ENCODE measurements at places on chromosomes 4 and X.

- DNase-seq: no peak
These were observed 399.6 kb upstream of the NDST3 start for GRCh38 chr4:117634716-117635115.

DNA sequence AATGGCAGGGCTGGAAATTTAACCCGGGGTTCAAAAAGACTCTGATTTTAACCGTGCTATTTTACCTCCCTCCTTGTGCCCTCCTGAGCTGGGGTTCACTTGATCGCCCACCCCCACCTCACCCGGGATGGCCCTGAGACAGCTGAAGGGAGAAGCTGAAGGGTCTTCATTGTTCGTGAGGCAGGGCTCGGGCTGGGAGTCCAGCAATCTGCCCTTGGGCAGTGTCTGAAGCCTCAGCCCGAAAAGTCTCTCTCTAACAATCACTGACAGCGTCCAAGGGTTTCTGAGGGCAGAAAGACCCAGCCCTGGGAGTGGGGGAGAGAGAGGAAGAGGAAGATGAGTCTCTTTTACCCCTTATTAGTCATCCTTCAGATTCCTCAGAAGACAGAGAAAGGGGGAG lies 39.4 kb upstream of the PHOX2B start:
- no peak for DNase-seq

DNA sequence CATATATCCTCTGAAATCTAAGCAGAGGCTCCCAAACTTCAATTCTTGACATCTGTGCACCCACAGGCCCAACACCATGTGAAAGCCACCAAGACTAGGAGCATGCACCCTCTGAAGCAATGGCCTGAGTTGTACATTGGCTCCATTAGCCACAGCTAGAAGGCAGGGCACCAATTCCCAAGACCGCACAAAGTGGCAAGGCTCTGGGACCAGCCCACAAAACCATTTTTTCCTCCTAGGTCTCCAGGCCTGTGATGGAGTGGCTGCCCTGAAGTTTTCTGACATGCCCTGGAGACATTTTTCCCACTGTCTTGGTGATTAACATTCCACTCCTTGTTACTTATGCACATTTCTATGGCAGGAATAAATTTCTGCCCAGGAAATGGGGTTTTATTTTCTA lies 232.2 kb upstream of the GRID2 start:
- no peak for DNase-seq

DNA sequence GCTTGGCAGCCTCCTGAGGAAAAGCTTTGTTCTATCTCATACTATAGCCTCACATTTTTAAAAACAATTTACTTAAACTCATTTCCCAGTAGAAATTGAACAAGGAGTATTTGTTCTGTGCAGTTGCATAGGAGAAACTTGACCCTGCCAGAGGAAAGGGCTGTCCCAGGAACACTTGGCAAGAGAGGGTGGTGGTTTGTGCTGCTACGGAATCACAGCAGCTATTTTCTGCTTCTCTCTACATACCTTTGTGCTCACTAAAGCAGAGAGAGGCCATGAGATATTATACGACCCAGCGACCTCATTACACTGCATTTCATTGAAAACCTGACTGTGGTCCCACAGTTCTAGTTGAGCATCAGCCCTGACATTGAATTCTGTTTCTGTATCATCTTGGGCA lies 83.1 kb upstream of the LANCL3 start:
- no peak for DNase-seq

- DNase-seq: no peak
These were observed 208.2 kb downstream of the APBB2 start for GRCh38 chr4:41006141-41006540.

- DNase-seq: no peak
These were observed 307 bp downstream of the ATG4A start for GRCh38 chrX:108091878-108092291.

DNA sequence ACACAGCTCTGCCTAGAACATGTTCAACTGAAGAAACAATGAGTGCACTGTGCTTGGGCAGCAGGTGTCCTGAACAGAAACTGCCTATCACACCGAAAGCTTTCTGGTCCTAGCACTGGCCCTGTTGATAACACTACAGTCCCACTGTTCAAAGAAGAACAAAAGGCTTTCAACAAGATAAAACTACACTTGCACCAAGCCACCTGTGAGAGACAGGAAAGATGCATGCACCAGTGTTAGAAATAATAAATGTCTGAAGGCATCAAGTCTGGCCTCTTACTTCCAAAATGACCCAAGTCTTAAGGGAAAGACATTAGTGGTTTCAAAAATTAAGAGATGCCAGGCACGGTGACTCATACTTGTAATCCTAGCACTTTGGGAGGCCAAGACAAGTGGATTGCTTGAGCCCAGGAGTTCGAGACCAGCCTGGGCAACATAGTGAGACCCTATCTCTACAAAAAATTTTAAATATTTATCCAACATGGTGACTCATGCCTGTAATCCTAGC lies 68.7 kb downstream of the APBB2 start:
- no peak for DNase-seq

- DNase-seq: no peak
These were observed 114.2 kb upstream of the FAT4 start for GRCh38 chr4:125200556-125200955.

DNA sequence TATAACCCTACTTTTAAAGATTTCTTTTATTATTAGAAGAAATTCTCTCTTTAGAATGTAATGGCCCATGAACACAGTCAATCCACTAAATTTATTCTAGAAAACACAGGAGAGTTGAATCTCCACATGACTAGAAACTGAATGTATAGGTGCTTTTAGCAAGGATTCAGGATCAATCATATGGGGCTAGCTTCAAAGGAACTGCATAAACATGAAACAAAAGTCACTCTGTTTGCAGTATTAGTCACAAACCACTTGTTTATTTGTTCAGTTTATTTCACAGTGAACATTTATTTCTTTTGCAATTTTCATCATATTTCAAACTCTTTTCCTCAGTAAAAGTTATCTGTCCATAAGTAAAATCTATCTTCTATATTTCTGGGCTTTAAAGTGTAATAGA lies 1604.6 kb downstream of the PCDH18 start:
- no peak for DNase-seq

DNA sequence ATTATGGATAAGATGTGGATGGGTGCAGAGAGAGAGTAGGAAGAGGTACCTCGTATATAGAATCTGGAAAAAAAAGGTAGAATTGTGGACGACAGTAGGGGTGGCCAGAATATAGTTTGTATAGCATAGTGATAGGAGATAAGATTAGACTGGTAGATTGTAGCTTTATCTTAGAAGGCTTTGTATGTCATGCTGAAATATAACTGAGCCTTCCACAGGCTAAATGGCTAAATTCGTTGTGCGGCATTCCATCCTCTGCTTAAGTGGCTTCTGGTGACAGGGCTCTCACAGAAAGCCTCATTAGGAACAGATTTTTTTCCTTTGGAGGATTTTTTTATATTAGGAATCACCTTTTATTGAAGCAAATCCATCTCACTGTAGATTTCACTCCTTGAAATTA lies 142.3 kb upstream of the BMPR1B start:
- DNase-seq: no peak

GRCh38 chr4:100254237-100254636 lies 64.0 kb upstream of the DDIT4L start:
- no peak for DNase-seq

GRCh38 chr4:10403633-10404445 lies 53.4 kb downstream of the ZNF518B start:
- DNase-seq: peak; percentile 23

GRCh38 chr4:138241281-138242075 lies 671 bp downstream of the SLC7A11 start:
- DNase-seq: no peak

- DNase-seq: no peak
These were observed 49.8 kb downstream of the RAB33B start for GRCh38 chr4:139503622-139504166.

DNA sequence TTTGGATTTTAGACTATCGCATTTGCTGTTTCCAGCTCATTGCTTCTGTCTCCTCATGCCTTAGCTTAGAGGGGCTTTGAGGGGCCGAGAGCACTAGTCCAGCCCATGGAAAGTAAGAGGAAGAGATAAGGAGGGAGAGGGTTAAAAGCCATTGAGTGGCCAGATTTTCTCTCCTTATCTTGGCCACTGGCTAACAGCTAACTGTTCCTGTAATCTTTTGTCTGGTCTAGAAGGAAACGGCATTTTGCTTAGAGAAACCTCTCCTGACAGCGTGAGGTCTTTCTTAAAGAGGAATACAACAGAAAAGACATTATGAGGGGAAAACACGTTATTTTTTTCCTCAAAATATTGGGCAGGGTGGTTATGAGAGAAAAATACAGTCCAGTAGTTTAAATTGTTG lies 7.9 kb downstream of the GPR101 start:
- no peak for DNase-seq

GRCh38 chr4:98657531-98658286 lies 702 bp downstream of the TSPAN5 start:
- no peak for DNase-seq

DNA sequence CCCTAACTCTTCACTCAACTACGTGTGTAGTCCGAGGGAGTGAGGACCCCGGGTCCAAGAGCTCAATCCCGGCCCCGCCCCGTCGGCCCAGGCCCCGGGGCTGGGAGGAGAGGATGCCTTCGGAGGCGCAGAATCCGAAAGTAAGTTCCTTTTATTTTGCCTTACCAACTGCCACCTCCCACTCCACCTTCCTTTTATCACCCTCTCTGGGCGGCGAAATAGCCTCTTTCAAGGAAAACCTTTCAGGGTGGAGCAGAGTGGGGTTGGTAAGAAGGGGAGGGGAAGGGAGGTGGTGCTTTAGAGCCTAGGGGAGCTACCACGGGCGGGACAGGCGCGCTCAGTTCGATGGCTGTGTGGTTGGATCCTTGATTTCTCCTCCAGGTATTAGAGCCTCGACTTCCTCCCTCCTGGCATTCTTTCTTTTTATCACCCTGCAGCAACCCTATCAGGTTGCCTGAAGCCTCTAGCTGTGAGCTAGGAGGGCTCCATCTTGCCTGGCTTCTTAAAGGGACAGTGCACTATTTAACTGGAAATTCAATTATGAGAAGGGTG lies 191.2 kb downstream of the RRAGB start:
- no peak for DNase-seq

- DNase-seq: no peak
These were observed 8.6 kb upstream of the KIAA0232 start for GRCh38 chr4:6773616-6774540.

DNA sequence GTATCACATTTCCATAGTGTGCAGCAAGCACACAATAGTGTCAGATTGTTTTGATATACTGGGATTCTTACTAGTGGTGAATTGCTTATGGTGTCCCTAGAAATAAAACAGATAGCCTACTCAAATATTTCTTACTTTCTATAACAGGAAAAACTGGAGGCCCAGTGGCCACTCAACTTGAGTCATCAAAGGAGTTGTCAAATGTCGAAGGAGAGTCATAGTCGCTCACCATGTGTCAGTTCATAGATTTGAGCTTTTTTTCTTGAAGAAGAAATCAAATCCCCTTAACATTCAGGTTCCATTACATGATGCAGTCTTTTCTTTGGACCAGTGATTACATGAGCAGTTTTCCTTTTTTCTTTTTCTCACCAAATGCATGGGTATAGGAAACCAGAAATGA lies 1271.0 kb downstream of the RAPGEF2 start:
- DNase-seq: no peak

DNA sequence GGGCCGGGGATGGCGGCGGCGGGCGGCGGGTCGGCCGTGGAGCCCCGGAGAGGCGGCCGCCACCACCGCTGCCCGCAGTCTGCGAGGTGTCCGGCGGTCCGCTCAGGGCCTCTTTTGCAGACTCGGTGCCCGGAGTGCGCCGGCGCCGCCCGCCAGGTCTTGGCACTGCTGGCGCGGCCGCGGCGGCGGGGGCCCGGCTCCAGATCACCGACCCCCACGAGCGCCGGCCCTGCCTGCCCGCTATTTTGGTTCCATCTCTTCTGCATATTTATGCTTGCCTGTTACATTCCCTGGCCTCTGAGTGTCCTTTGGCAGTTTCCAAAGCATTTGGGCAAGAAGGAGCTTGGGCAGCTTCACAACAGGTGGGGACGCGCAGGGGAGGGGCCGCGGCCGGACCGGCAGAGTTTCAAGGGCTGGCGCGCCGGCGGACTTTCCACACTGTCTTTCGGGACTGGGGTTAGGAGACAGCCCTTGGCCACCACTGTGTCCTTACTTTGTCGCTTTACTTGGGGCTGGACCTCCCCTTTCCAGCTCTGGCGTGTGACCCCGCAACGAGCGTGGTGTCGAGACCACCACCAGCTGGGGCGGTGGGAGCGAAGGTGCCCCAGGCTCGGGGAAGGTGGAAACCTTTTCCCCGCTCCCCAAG lies 668 bp upstream of the TAPT1 start:
- no peak for DNase-seq

- DNase-seq: no peak
These were observed 70.3 kb downstream of the SH3RF1 start for GRCh38 chr4:169200361-169201030.

DNA sequence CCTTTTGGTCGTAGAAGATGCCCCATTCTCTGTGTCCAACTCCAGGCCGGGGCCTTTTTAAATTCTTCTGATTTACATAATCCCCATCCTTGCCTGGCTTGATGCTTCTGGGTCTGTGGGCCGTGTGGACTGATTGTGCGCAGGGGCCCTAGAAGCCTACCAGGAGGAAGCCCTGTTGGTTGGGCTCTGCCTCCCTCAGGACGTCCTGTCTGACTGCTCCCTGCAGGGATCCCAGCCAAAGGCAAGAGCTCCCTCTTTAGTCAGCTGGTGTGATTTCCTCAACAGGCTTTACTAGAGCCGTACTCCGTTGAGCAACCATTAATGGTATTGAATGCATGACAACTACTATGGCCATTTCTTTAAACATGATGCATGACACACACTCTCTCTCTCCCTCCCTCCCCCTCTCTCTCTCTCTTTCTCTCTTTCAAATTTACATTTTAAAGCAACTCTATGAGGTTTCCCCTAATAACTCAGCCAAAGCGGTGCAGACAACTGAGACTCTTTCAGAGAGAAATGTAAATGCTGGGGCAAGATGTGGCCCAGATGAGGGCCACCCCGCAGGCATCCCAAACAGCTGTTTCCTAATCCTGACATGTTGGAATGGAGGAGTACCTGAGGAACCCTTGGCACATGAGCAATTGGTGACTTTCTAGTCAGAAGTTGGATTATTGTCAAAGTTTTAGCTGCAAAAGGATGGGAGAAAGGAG lies 117.3 kb downstream of the DRD5 start:
- peak; percentile 27 for DNase-seq

GRCh38 chr4:17055788-17056187 lies 157.3 kb upstream of the LDB2 start:
- no peak for DNase-seq

DNA sequence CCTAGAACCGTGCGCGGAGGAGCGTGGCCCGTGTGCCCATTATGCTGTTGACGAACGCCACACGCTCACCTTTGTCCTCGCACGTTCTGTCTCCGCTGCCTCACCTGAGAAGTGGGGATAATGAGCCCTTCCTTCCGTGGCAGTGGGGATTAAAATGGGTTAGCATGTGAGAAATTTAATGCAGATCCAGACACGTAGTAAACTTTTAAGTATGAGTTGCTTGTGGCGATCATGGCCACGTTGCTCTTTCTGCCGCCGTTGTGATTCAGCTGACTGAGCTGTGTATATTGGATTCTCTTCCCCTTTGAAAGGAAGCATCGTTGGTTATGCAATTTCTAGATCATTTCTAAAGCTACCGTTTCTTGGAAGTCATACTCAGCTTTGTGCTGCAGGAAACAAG lies 16.5 kb downstream of the TBC1D14 start:
- no peak for DNase-seq
